Immature natural killer cell (primary cell): ENCODE measurements at places on chromosomes 2 and 18. TPM values are rescaled to one million over a fixed set of nuclear protein-coding genes. Genes with fewer than 3 reads are reported as not detected.

CNDP2 gene
- 117 TPM for polyA plus RNA-seq

APLF gene
- 0.97 TPM for polyA plus RNA-seq

CABYR gene
- polyA plus RNA-seq, result not detected

BOK gene
- 17.2 TPM for polyA plus RNA-seq

PCARE gene
- not detected for polyA plus RNA-seq

EPG5 gene
- polyA plus RNA-seq, result 5.3 TPM

UGT1A7 gene
- polyA plus RNA-seq, result not detected

UGT1A8 gene
- polyA plus RNA-seq, result not detected

CRYGD gene
- not detected for polyA plus RNA-seq

PRKCE gene
- 3.0 TPM for polyA plus RNA-seq

KCNK3 gene
- polyA plus RNA-seq, result not detected

COLEC12 gene
- polyA plus RNA-seq, result not detected

DCDC2C gene
- not detected for polyA plus RNA-seq

DNAJC5G gene
- polyA plus RNA-seq, result not detected

HAAO gene
- not detected for polyA plus RNA-seq

ABCG8 gene
- not detected for polyA plus RNA-seq

STPG4 gene
- polyA plus RNA-seq, result not detected

ERBB4 gene
- polyA plus RNA-seq, result not detected

KIAA2012 gene
- polyA plus RNA-seq, result not detected

B4GALT6 gene
- polyA plus RNA-seq, result 0.83 TPM

ID2 gene
- 1,420 TPM for polyA plus RNA-seq

FIGLA gene
- polyA plus RNA-seq, result not detected

ANKRD62 gene
- polyA plus RNA-seq, result not detected

ACOXL gene
- polyA plus RNA-seq, result not detected

CYP1B1 gene
- 1.7 TPM for polyA plus RNA-seq

CAVIN2 gene
- 13.9 TPM for polyA plus RNA-seq

RTP5 gene
- polyA plus RNA-seq, result not detected
